Inflammatory macrophage treated with lipopolysaccharide for 1 hour (primary cell): ENCODE measurements at places on chromosomes 6 and 20.
A peak's percentile ranks its signal among the peaks of the same experiment; 100 is the strongest.

GRCh38 chr6:157791450-157791849 is 31.6 kb upstream of the SNX9 start:
- DNase-seq: no peak

GRCh38 chr6:43432009-43432945 is 4.9 kb downstream of the ABCC10 start:
- DNase-seq: no peak

- DNase-seq: no peak
These were observed 174.7 kb downstream of the FOXC1 start for GRCh38 chr6:1784422-1784884.

DNA sequence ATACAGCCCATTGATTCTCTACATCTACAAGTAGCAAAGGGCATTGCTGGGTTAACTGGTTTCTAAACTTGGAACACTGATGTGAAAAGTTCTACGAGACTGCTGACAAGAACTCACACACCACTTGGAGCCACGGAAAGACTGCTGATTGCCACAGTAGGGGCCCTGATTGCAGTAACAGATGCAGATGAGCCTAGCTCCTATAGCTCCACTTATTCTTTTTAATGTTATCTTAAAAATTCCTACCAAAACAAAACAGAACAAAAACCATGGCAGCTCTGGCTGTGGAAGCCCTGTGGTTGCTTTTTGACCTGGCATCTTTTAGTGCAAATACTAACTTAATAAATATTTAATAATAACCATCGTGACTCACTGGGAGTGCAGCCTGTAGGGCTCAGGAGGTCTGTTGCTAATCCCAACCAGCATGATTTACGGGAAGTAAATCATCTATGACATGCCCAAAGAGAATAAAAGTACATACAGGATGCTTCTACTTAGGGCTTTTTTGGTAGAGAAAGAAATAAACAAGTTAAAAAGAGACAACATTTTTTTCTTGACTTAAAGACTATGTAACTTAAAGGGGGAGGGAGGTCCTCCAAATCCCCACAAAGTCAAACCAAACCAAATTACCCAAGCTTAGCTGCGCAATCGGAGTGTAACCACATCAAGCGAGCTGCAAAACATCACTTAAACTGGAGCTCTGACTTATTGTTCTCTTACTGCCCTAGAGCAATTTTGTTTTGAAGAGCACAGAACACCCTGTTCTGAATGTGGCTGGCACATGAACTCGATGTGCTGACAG is 87.2 kb downstream of the FKBP5 start:
- DNase-seq: peak; percentile 68

DNA sequence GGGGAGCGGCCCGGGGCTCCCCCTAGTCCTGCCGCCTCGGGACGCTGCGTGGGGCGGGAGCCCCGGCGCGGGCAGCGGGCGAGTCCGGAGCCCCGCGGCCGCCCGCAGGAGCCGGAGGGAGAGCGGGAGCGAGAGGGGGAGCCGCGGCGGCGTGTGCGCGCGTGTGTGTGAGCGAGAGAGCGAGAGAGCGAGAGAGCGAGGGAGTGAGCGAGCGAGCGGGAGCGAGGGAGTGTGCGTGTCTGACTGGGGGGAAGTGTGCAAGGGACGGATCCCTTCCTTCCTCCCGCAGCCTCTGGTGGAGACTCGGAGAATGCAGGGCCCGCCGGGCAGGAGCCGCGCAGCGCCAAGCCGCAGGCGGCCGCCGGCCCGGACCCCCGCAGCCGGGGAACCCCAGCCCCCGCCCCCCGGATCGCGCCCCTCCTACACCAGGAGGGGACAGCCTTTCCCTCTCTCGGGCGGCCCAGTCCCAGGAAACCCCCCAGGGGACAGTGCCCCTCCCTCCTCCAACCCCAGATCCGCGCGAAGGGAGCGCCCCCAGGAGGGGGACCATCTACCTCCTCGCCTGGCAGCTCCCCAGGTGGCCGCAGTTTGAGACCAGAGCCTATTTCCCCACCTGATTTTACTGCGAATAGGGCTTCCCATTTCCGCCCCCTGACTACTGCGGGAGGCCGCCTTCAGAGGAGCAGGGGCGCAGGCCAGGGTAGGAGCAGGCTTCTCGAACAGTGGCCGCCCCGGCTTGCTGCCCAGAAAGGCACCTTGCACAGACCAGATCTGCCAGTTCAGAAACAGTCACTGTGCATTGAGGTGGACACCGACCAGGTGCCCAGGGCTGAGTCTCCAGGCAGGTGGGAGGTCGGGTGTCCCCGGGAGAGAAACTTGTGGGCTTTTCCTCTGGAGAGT is at the start of gene CDH22:
Gene CDH22, minus strand, starts transcription at position 241 of the 900 bp plus-strand sequence. CDS start 57,204 bp downstream, outside the sequence.
- DNase-seq: peak; percentile 40

DNA sequence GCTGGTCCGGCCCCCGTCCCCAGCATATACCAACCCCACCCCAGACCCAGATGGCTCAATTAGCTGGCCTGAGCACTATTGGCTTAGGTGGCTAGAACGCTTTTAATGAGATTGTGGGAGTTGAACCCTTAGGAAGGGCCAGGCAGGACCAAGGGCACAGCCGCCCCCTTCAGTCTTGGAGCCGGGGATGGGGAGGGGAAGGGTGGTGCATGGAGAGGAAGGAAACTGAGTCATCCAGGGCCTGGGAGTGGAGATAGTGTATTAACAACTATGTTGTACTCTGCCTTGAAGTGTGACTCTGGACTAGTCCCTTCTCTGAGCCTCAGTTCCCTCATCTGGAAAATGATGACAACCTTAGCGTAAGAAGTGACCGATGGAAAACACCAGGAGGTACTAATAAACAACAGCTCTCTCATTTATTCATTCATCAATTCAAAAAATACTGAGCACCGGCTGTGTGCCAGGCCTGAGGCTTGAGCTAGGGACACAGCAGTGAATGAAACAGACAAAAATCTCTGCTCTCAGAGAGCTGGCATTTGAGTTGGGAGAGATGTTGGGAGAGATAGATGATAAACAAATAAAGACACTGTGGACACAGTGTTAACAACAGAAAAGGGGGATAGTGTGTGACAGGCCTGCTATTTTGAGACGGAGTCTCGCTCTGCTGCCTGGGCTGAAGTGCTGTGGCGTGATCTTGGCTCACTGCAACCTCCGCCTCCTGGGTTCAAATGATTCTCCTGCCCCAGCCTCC is 11.5 kb downstream of the PEDS1 start:
- DNase-seq: no peak

DNA sequence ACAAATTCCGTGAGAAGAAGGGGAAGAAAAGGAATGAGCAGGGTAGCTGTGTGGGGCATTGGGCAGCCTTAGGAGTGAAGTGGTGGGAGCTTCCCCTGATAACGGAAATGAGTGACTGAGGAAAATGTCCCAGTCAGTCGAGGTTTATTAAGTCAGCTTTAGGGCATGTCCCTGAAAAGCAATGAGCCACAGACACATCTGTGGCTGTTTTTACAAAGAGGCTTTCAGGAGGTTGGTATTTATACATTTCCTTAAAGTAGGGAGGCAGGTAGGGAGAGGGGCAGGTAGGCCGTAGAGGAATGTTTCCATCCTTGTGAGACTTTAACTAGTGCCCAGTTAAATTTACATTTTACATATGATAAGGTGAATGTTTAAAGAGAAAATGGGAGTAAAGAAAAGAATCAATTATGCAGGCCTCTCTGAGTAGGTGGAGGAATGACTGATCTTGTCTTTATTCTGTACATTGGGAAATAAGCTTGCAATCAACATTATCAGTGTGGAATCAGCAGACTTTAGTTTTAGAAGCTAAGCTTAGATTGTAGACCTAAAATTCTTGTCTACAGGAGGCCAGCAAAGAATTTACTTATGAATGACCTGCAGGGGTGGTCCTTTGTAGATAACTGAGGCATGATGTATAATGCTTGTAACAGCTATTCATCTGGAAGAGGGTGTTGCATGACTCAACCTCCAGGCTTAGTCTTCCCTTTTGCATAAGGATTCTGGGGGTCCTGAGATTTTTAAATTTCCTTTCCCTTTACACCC is 18.5 kb downstream of the SLC22A2 start:
- DNase-seq: no peak

- no peak for DNase-seq
These were observed 52.6 kb upstream of the SYNJ2 start for GRCh38 chr6:157929076-157929475.

GRCh38 chr20:51359947-51360346 is 182.6 kb downstream of the NFATC2 start:
- no peak for DNase-seq

- peak; percentile 57 for DNase-seq
These were observed 117.8 kb upstream of the SPACA1 start for GRCh38 chr6:87929843-87930288.

DNA sequence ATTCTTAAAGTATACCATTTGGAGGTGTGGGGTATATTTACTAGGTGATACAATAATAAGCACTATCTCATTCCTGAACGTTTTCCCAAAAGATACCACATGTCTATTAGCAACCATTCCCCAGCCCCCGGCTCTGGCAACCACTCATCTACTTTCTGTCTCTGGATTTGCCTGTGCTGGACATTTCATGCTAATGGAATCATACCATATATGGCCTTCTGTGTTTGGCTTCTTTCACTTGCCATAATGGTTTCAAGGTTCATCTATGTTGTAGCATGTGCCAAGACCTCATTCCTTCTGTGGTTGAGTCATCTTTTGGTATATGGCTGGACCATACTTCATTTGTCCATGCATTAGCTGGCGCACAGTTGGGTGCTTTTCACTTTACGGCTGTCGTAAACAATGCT is 39.7 kb downstream of the BCAS4 start:
- DNase-seq: no peak

GRCh38 chr6:124961777-124962638 is at the start of gene RNF217:
RNF217 (plus strand) TSS chr6:124962437; CDS start chr6:124962545, 108 bp downstream.
- DNase-seq: peak; percentile 31

DNA sequence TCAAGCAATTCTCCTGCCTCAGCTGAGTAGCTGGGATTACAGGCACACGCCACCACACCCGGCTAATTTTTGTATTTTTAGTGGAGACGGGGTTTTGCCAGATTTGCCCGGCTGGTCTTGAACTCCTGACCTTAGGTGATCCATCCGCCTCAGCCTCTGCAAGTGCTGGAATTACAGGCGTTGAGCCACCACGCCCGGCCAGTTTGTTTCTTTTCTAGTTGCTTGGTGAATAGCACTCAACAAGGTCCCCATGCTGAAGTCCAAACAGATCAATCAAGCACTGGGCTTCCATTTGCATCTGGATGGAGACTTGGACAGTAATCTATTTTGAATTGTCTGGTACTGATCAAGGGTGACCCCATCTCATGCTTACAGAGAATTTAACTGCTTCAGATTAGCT is 108.9 kb upstream of the FOXO3 start:
- DNase-seq: no peak

- DNase-seq: no peak
These were observed 23.3 kb downstream of the LRRN4 start for GRCh38 chr20:6030453-6031080.

DNA sequence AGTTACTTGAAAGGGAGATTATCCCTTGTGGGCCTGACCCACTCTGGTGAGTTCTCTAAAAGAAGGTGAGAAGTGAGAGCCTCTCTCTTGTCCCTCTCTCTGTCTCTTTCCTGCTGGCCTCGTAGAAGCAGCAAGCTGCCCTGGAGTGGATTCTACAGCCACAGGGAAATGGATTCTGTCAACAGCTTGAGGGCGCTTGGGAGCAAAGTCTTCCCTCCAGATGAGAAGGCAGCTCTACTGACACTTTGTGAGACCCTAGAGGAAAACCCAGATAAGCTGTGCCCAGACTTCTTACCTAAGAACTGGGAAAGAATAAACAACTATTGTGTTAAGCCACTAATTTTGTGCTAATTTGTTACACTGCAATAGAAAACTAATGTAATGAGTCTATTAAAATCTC is 39.9 kb downstream of the ANKRD60 start:
- DNase-seq: no peak

DNA sequence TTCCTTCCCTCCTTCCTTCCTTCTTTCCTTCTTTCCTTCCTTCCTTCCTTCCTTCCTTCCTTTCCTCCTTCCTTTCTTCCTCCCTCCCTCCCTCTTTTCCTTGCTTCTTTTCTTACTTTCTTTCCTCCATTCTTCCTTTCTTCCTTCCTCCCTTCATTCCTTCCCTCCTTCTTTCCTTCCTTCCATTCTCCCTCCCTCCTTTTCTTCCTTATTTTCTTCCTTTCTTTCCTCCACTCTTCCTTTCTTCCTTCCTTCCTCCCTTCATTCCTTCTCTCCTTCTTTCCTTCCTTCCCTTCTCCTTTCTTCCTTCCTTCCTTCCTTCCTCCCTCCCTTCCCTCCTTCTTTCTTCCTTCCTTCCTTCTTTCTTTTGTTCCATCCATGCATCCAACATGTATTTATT is 35.1 kb upstream of the EDN3 start:
- DNase-seq: no peak

DNA sequence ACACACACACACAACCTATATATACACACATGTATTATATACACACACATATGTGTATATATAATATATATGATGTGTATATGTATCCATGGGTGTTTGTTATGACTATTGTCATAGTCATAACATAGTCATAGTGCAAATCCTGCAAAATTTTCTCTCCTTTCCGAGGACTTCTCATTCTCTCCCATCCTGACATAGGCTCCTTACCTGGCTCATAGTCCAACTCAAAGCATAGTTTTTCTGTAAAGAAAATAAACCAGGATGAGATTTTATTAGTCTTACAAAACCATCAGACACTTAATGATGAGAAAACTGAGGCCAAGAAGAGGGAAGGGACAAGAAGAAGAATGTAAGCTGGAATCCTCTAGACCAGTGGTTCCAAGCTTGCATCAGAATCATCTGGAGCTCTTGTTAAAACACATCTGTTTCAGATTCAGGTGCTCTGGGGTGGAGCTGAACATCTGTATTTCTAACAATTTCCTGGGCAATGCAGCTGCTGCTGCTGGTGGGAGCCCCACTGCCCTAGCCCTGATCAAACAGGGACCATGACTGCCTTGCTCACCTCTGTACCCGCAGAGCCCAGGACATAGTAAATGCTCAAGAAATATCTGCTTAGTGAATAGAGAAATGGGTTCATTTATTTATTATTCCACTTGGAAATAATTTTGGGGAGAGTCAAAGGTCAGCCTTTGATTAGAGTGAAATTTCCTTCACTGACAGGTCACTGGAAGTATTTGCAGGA is 5.3 kb downstream of the TRIM10 start:
- no peak for DNase-seq

- DNase-seq: no peak
These were observed 512.9 kb downstream of the UTRN start for GRCh38 chr6:144797881-144798589.

GRCh38 chr6:11277275-11278206 is 45.1 kb upstream of the NEDD9 start:
- peak; percentile 66 for DNase-seq

GRCh38 chr20:9581509-9581908 is 67.1 kb downstream of the LAMP5 start:
- DNase-seq: peak; percentile 30

DNA sequence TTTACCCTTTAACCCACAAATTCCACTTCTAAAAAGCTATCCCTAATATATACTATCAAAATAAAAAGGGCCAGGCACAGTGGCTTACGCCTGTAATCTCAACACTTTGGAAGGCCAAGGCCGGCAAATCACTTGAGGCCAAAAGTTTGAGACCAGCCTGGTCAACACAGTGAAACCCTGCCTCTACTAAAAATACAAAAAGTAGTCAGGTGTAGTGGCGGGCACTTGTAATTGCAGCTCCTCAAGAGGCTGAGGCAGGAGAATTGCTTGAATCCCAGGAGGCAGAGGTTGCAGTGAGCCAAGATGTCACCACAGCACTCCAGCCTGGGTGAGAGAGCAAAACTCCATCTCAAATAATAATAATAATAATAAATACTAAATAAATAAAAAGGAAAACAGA is 82.5 kb downstream of the TRIM27 start:
- no peak for DNase-seq
